ENCODE measurements at places on chromosomes 1 and 21. TPM values are rescaled to one million over a fixed set of nuclear protein-coding genes. Genes with fewer than 3 reads are reported as not detected.

- DNase-seq = no peak
Observed at GRCh38 chr1:184802354-184803179, 47.9 kb upstream of the EDEM3 start.

DNA sequence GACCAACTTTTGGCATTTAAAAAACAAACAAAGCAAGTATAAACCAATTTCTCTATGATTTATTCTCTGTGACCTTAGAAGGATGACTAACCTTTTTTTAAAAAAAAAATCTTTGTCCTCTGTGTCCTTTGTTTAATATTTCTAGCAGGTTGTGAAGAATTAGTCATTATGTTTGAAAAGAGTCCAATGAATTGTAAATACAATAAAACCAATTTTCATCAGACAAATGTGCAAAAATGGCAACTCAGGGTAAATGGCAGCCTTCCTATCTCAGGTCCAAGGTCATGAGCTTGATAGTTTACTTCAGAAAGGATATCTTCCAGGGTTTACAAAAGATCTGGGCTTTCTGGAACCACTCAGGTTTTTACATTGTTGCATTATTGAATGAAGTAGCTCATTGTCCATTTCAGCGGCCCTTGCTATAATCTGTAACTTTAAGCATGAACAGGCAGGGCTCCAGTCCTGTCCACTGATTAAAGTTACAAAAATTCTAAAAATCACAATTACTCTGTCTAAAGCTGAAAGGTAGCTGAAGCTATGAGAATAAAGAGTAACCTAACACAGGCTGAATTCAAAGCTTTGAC, 11.7 kb upstream of the MAP3K21 start:
- DNase-seq = no peak

DNA sequence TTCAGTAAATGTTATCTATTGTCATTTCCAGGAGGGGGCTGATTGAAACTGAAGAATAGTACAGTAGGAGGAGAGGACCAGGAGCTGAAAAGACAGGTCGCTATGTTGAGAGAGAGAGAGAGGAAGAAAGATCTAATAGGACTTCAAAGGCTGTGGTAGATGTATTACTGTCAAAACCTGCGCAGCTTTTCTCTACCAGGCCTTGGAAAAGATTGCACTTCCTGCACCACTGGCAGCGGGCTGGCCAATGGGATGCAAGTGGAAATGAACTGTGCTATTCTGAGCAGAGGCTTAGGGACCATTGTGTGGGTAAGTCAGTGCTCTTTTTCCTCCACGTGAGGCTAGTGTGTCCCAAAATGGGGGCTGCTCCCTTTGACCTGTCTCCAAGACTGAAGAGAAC, 47.1 kb downstream of the MDM4 start:
- DNase-seq = no peak

- no peak for DNase-seq
Observed at GRCh38 chr1:67175530-67176087, 9.4 kb downstream of the IL23R start.

GRCh38 chr1:1966071-1966740, 37.4 kb downstream of the CFAP74 start:
- DNase-seq = no peak

DNA sequence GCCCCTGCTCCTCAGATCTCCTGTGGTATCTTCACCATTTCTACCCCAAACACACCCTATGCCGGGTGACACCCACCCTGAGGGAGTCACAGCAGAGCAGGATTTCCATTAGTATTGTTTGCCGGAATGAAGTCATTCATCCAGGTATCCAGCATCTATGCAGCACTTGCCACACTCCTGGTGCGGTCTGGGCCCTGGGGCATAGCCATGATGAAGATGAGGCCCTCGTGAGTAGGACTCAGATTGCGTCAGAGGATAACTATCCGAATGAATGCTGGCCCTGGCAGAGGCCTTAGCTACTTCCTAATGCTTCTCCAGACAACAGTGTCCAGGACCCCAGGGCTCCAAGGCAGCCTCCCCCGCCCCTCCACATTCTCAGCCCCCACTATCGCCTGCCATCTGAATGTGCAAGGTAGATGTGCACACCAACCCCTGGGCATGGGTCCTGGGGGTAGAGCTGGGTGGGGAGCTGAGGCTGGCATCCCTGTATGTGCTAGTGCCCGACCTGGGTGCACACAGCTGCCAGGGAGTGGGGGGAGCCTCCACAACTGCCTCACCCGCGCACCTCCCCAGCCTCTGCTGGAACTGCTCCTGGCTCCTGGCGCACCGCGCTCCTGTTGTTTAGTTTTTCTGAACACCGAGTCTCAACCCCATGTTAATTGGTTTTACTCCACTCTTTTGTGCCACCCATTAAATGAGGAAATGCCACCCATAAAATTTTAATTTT, 25.5 kb upstream of the ZC3H12A start:
- no peak for DNase-seq

DNA sequence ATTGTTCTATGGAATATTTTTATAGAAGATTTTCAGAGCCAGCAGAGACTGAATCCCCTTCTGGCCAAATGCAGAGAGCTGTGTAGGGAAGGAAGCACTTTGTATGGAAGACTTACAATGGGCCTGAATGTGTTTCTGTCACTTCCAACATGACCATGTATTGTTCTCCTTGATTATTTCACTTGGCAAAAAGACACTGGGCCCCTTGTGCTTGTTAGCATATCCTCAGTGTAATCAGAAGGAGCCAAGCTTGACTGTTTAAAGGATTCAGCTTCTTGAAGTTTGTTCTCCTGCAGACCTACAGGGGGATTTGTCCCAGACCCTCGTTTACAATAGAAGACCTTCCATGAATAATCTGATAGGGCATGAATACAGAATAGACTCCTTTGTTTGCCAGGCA, 48.1 kb upstream of the UBE2U start:
- DNase-seq = no peak

- DNase-seq = no peak
Observed at GRCh38 chr21:37159053-37159776, 86.2 kb downstream of the TTC3 start.

DNA sequence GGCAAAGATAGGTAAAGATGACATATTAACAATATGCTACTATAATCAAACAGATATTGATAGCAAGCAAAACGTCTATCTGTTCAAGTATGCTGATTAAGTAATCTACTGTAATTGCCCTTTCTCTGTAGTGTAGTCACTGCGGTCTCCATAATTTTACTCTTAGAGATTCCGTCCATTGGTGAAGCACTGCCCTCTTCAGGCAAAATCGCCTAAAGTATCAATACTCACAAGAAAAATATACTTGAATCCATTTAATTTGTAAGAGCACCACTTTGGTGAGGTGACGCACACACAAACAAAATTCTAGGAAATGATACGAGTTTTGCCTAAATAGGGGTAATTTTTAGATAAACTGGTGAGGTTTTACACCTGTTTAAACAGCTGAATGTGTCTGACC, 434.6 kb upstream of the CHRM3 start:
- DNase-seq = no peak

DNA sequence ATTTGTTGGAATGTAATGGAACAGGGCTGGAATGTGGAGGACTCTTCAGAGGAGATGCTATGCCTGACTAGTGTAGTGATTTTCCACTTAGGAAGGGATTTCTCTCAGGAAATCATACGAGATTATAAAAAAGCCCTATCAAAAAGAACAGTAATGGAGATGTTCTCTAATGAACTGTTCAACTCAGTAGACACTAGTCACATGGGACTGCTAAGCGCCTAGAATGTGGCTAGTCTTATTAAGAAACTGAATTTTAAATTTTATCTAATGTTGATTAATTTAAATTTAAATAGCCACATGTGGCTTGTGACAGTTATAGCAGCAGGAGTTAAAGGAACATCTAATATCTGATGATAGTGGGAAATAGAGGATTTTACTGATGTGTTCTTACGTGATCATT, 94.0 kb downstream of the SLC35F3 start:
- DNase-seq = no peak

DNA sequence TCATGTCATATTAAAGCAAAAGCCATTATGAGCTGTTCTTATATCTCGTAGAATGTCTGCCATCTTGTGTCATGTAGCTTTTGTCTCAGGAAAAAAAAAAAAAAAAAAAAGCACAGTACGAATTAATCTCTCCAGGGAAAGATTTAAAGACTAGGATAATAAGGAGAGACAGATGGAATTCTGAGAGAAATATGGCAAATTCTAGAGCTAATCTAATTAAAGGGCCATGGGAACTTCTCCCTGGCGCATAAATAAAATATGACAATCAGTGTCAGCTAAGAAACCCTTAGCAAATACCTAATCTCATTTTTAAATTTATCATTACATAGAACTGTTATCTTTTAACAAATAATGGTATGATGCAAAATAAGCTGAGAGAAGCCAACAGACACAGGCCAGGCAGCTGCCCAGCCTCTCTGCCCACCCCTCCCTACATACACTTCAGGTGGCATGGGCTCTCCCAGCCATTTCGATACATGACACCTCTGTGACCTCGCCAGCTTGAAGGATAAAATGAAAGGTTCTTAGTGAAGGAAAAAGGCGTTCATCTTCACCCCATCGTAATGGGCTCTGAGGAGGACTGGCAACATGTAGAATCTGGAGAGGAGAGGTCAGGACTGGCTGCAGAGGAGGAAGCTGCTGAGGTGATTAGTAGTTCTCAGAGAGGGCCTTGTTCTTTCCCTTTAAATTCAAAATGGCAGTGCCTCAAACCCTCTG, 39.8 kb downstream of the DISC1 start:
- no peak for DNase-seq

Gene CD46
- total RNA-seq = 114 TPM
